ENCODE measurements at places on chromosomes 1 and 21.

DNA sequence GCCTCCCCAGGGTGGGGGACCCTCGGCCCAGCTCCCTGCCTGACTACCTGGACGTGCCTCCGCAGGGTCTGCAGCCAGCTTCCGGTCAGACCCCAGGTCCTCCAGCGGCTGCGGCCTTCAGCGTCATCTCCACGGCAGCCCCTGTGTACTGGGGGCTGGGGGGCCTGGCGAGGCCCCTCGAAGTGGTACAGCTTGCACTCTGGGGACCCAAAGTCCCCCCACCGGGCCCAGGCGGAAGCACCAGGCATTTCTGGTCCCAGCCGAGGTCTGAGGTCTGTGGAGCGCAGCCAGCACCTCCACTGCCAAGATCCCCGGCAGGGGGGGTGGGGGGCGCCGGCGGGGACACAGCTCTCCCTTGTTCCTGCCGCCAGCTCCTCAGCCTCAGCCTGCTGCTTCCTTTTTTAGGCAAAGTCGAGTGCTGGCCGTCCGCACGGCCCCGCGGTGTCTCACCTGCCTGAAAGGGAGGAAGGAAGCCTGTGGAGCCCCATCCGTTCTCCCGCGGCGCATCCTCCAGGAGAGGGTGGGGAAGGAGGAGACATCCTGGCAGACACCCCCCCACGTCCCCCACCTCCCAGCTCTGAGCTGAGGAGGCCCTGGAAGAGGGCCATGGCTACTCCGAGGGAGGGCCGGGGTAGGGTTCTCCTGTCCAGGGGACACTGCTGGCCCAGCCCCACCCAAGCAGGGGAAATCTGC, 1.2 kb upstream of the VWA1 start:
- no peak for DNase-seq

DNA sequence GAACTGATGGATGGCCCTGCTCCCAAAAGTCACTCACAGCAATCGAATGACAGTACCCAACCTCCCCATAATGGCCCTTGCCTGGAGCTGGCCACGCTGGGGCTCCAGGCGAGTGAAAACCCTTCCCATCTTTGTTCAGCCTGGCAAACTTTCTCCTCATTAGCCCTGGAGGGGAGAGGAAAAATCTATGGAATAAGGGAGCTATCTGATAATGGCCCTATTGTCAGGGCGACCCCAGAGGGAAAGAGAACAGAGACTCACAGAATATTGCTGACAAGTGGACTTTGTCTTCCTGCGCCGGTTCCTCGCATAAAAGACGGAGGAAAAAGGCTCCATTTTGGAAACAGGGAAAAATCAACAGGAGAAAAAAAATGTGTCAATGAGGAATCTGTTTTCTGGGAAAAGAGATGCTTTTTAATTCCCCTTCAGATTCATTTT, 13.0 kb upstream of the ARHGEF16 start:
- DNase-seq: no peak

- no peak for DNase-seq
Measured at GRCh38 chr1:184506481-184506880, 119.7 kb downstream of the C1orf21 start.

DNA sequence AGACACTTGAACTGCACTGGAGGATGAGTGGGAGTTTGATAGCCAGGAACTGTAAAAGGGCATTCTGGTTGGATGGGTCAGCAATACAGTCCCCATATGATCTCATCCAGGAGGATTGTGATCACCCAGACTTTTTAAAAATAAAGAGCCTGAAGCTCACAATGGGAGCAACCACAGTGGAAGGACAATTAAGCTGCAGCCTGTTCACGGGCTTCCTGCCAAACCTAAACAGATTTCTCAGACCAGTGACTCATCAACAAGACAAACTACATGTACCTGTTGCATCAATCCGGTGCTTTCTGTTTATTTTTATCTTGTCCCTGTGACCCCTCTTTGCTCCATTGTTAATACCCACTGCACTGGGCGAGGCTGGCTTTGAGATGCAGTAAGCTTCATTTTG, 52.3 kb downstream of the PAPPA2 start:
- DNase-seq: no peak

DNA sequence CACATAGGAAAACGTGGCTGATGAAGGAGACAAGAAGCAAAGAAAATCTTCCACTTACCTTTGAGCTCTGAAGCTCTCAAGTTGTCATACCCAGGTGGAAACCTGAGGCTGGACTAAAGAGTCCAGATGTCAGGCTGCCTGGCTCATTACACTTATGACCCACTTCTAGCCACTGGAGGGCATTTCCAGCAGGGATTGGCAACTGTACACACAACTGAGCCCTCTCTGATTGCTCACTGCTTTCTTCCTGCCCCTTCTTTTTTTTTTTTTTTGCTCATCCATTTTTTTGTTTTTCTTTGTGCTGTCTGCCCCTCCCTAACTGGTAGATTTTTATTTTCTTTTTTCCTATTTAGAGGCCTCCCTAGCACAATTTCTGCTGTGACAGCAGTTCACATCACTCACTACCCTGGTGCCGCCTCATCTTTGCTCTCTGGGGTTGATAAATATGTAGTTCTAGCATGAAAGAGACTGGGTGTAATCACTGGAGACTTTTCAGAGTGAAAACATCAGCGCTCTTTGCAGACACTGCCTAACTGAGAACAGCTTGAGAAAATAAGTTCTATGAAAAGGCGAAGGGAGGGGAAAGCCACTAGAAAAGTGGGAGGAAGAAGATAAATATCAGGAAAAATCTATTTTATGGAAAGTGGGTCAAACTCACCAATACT, 334.5 kb downstream of the NUF2 start:
- no peak for DNase-seq

GRCh38 chr1:81463936-81464837, 336.5 kb upstream of the ADGRL2 start:
- no peak for DNase-seq

DNA sequence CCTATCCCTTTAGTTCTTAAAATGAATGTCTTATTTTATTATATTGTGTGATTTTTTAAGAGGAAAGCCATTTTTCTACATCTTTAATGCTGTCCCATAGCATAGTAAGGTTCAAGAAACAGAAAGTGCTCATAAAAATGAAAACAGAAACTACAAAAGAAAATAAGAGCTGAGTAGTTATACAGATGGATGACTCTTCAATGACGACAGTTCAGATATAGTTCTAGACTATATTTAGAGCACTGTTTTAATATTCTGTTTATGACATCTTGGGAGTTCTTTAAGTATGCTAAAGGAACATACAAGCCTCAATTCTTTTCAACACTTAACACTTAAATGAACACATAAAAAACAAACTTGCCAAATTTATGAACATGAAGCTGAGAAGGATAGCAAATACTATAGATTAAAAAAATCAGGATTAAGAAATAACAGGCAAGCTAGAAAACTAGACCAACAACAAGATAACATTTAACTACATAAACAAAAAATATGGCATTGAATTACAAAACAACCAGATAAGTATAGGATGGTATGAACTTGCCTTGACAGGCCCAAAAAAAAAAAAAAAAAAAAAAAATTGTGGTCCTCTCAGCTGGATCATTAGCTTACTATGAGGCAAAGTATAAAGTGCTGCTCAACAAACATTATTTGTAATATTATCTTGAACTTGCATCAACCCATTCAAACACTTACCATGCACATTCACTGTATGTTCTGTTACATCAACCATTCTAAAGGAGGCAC, 87.9 kb downstream of the ZZZ3 start:
- DNase-seq: no peak

- DNase-seq: no peak
Measured at GRCh38 chr1:224205438-224205840, 22.4 kb downstream of the DEGS1 start.

Measured in T-cell (primary cell).